Activated B cell treated with CpG ODN at 0.5 μM for 24 hours (primary cell): ENCODE measurements at places on chromosomes 3 and 15.

GRCh38 chr3:4751029-4751501 is 228.2 kb upstream of the BHLHE40 start:
- peak overlapping the region; percentile 80 for H3K27ac ChIP-seq
- peaks cover 87% of the 10 kb centered on the region for H3K36me3 ChIP-seq
- no peaks in the 10 kb centered on the region for H3K27me3 ChIP-seq
- no peak for DNase-seq
- peak overlapping the region; percentile 12 for H3K4me3 ChIP-seq

DNA sequence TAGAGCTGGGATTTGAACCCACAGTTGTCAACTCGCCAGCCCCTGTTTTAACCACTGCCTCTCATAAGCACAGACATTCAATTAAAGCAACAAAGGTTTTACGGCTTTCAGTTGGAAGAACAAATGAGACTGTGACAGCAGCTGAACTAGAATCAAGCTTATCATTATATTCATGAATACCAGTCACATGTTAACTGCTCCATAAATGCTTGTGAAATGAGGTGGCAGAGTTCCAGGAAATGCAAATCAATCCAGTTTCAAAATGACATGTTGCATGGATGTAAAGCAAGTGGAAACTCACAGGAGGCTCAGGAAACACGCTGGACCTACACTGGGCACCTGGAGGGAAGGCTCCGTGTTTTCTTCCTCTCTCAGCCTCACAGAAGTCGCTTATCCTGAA is 3.9 kb downstream of the GP5 start:
- no peak overlapping the region for H3K27ac ChIP-seq
- H3K4me1 ChIP-seq = peaks cover 32% of the 10 kb centered on the region
- H3K27me3 ChIP-seq = peaks cover 30% of the 10 kb centered on the region
- H3K4me3 ChIP-seq = no peak overlapping the region

DNA sequence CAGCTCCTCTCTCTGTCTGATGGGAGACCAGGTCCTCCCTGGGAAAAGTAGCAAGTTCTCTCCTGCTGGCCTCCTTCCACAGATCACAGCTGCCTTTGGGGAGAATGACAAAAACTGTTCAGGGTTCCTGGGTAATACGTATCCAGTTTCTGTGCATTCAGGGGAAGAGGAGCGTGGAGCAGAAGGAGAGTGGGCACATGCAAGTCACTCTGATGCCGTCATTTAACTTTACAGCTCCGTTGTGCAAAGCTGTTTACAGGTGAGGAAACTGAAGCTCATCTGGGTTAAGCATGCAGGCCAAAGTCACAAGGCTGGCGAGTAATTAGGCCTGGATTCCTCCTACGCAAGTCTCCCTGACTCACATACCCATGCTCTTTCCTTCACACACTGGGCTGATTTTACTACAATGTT is 7.5 kb upstream of the TM4SF1 start:
- no peak overlapping the region for H3K4me3 ChIP-seq
- H3K27me3 ChIP-seq = peaks cover 7% of the 10 kb centered on the region
- no peaks in the 10 kb centered on the region for H3K36me3 ChIP-seq

- no peaks in the 10 kb centered on the region for H3K36me3 ChIP-seq
- H3K4me1 ChIP-seq = no peaks in the 10 kb centered on the region
- H3K4me3 ChIP-seq = no peak overlapping the region
- DNase-seq = no peak
- H3K27ac ChIP-seq = no peak overlapping the region
Measured at GRCh38 chr3:116148881-116149851, 296.1 kb downstream of the LSAMP start.

GRCh38 chr3:31488475-31489017 is 44.2 kb upstream of the STT3B start:
- no peaks in the 10 kb centered on the region for H3K4me1 ChIP-seq
- no peaks in the 10 kb centered on the region for H3K36me3 ChIP-seq
- H3K27ac ChIP-seq = no peak overlapping the region
- no peaks in the 10 kb centered on the region for H3K27me3 ChIP-seq

GRCh38 chr3:50263478-50264382 is 5.2 kb upstream of the SEMA3B start:
- peaks cover 4% of the 10 kb centered on the region for H3K4me1 ChIP-seq
- H3K4me3 ChIP-seq = no peak overlapping the region
- DNase-seq = no peak

GRCh38 chr3:127000761-127001160 is 17.8 kb downstream of the PLXNA1 start:
- H3K4me3 ChIP-seq = no peak overlapping the region
- H3K27me3 ChIP-seq = no peaks in the 10 kb centered on the region
- H3K36me3 ChIP-seq = peaks cover 4% of the 10 kb centered on the region
- no peak for DNase-seq
- no peaks in the 10 kb centered on the region for H3K4me1 ChIP-seq
- no peak overlapping the region for H3K27ac ChIP-seq
